Cardiac septum (tissue), 1 donor: ENCODE measurements at places on chromosomes 1 and 21. TPM values are rescaled to one million over a fixed set of nuclear protein-coding genes. Genes with fewer than 3 reads are reported as not detected.
A peak's percentile ranks its signal among the peaks of the same experiment; 100 is the strongest.

The TTC39A gene
- total RNA-seq, result 20.3 TPM

DNA sequence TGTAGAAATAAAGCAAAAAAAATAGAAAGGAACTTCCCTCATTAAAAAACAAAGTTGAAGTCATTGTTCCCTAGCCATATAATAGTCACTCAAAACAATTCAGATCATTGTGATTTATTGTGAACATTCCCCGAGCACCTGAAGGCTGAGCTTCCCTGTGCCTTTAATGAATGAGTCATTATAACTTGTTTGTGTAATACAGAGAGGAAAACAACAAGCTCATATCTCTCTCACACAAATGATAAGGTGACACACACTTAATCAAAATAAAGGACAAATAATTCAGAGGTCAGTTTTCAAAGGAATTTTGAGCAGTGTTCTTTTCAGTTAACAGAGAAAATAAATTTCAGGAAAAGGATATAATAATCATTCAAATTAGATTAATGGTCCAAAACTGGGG, 326.2 kb downstream of the DUSP10 start:
- no peak for DNase-seq

The OR10J1 gene
- total RNA-seq, result not detected

The OR6K3 gene
- not detected for total RNA-seq

GRCh38 chr1:30194046-30194619, 529.3 kb downstream of the MATN1 start:
- no peak for DNase-seq

The CR1L gene
- not detected for total RNA-seq

DNA sequence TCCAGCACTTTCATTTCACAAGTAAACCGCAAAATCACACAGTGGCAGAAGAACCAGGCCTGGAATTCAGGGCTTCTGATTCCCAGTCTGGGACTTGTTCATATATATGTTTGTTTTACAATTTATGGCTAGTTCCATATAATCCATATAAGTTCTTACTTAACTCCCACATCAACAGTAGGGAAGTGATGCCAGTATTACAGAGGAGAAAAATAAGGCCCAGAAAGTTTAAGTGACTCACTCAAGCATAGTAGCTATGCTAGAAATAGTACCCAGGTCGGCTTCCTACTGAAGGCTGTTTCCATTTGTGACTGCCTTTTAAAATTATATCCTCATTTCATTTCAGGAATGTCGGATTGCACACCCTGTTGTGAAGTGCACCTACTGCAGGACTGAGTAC, 1.4 kb downstream of the FAM76A start:
- no peak for DNase-seq

GRCh38 chr1:3423245-3423829, 31.1 kb upstream of the ARHGEF16 start:
- DNase-seq, result peak; percentile 92

The RGS4 gene
- total RNA-seq, result 10.7 TPM

- DNase-seq, result no peak
These were observed 134.9 kb upstream of the GRIK3 start for GRCh38 chr1:37169241-37169640.

DNA sequence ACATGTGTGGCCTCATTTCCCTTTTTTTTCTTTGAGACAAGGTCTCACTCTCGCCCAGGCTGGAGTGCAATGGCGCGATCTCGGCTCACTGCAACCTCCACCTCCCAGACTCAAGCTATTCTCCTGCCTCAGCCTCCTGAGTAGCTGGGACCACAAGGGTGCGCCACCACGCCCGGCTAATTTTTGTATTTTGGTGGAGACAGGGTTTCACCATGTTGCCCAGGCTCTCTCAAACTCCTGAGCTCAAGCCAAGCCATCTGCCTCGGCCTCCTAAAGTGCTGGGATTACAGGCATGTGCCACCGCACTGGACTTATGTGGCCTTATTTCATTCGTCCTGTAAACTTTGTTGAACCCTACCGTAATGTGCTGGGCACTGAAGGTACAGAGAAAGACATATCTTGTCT, 569 bp upstream of the WARS2 start:
- DNase-seq, result no peak

DNA sequence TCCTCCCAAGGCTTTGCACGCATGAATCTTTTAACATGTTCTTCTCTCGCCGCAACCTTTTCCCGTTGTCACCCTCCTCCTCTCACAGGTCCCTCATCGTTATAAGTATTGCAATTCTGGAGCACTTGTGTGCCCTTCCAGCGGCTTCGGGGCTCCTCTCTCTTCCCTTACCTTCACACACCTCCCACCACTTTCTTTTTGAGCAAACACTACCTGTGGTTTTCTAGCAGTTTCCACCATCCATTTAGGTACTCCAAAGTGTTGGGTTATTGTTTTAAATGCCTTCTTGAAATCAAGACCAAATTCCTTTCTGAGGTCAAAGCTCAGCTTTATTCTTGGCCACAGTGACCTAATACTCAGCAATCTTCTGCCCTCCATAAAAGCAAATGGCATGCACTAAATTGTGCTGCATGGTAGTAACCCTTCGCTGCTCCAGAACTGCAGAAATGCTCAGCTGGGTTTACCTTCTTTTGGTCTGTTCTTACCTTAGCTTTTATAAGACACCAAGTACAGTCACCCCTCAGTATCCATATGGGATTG, 472.4 kb downstream of the SETD4 start:
- DNase-seq, result no peak

DNA sequence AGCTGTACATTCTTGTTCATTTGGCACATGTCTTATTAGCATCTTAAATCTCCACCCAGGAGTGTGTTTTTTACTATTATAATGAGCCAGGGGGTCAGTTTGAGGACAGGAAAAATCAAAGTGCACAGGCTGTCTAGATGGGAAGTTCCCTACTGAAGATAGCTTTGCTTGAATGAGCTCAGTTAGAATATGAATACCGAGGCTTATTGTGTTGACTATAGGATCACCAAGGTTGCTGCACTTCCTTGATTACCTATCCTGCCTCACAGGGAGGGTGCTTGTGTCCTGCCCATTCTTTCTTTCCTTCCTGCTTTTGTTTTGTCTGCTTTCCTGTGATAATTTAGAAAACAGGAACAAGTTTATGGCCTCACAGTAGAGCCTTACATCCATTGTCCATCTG, 16.3 kb downstream of the PHGDH start:
- no peak for DNase-seq

DNA sequence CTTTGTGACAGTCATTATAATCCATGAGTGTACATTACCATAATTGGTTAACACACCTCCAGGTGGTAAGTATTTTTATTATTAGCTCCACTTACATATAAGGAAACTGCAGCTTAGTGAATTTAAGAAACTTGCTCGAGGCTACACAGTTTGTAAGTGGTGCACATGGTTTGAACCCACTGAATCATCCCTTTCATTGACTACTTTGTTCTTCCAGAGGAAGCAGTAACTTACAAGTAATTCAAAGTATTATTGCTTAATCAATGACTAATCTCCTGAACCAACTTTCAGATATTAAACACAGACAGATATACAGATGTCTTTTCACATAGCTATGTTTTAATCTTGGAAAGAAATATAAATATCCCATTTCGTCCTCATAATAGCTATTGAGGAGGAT, 18.7 kb upstream of the CLDN8 start:
- no peak for DNase-seq

The C2CD4D gene
- total RNA-seq, result not detected

- DNase-seq, result no peak
These were observed 27.9 kb downstream of the S1PR1 start for GRCh38 chr1:101264697-101265096.

GRCh38 chr1:205500240-205501233, 3.9 kb upstream of the CDK18 start:
- DNase-seq, result no peak

- no peak for DNase-seq
These were observed 43.8 kb upstream of the MARK1 start for GRCh38 chr1:220484135-220484534.

The JAM2 gene
- 40.4 TPM for total RNA-seq

The PARS2 gene
- 3.8 TPM for total RNA-seq

The DNM3 gene
- total RNA-seq, result 2.4 TPM

DNA sequence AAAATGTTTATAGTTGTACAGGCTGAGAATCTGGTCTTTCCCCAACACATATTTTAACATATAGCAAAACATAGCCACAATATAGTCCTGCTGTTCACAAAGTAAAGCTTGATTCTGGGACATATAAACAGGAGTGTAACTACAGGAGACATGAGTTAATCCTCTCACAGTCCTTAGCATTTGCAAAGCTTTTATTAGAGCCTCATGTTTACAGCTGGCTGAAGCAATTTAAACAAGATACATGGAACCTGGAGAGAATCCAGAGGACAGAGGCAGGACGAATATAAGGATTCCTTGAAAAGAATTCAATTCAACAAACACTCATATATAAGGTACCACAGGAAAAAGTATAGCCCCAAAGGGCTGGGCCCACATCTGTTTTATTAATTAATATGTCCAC, 163.4 kb downstream of the ADGRL4 start:
- DNase-seq, result no peak

- no peak for DNase-seq
These were observed 4.8 kb upstream of the HEATR1 start for GRCh38 chr1:236608930-236609726.

The UMODL1 gene
- not detected for total RNA-seq

The DAB1 gene
- total RNA-seq, result 2.0 TPM

DNA sequence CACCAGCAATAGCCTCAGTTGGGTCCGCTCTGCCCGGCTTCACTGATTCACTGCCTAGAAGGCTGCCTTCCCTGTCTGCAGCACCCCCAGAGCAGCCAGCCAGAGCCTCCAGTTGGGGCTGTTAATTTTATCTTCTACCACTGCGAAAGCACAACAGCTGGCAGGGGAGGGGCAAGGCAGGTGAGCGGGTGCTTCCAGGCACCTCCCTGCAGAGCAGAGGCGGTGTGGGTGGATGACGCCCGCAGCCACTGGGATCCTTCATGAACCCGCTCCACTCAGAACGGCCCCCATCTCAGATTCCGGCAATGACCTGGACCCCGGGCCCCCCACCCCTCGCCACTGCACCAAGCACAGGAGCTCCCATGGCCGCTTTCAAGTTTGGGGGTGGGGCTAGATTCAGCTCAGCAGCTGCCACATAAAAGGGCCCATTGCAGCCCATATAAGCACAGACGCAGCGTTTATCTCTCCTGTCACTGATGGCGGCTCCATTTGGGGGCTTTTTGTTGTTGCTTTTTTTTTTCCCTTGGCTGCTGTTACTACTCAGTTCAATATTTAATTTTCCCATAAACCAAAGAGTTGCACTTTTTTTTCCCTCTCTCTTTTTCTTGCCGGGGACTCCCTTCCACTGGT, 128.0 kb upstream of the KLHDC7A start:
- DNase-seq, result no peak

The ALPL gene
- 20.3 TPM for total RNA-seq

The FAM72A gene
- total RNA-seq, result 0.35 TPM

- no peak for DNase-seq
These were observed 65.8 kb downstream of the LYPLAL1 start for GRCh38 chr1:219239518-219239917.

GRCh38 chr21:41683815-41684214, 83.0 kb downstream of the RIPK4 start:
- no peak for DNase-seq

The TMEM200B gene
- total RNA-seq, result 2.1 TPM

The RPE65 gene
- total RNA-seq, result 0.13 TPM
